ENCODE measurements at places on chromosomes 5 and 9.
A peak's percentile ranks its signal among the peaks of the same experiment; 100 is the strongest.

DNA sequence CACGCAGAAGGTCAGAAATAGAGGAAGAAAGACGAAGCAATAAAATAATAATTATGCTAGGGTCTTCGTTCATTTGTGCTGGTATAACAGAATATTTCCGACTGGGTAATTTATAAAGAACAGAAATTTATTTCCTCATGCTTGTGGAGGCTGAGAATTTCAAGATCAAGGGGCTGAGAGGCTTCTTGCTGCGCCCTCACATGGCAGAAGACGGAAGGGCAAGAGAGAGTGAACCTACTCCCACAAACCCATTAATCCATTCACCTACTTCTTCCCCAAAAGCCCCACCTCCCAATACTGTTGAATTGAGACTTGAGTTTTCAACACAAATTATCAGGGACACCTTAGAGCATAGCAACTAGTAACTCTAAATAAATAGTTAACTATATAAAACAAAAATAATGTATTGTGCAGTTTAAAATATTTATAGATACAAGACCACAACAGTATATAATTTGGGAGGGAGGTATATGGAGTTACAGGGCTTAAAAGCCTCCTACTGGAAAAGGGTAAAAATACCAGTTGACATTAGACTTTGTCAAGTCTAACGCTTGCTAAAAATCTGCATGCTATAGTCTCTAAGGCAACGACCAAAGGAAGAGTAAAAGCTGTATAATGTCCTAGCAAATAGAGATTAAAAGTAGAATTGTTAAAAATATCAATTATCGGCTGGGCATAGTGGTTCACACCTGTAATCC lies 40.3 kb upstream of the NAA35 start:
- DNase-seq = no peak

- DNase-seq = no peak
Observed at GRCh38 chr9:75889977-75890471, 449 bp upstream of the PCSK5 start.

DNA sequence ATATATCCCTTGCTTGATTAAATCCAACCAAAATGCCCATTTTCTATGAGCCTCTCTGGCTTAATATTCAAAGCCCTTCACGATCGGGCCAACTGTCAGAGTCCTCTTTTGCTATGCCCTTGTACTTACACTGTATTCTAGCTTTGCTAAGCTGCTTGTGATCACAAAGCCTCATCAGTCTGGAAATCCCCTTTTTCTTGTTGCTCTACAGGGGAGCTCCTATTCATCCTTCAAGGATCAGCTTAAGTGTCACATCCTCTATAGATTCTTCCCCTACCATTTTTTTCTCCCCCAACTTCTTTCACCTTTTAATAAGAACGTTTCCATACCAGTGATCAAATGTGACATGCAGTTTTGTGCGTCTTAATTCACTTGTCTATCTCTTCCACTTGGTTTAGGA lies 450.4 kb upstream of the CHD1 start:
- no peak for DNase-seq

- DNase-seq = no peak
Observed at GRCh38 chr5:129410488-129410887, 49.6 kb upstream of the ADAMTS19 start.

DNA sequence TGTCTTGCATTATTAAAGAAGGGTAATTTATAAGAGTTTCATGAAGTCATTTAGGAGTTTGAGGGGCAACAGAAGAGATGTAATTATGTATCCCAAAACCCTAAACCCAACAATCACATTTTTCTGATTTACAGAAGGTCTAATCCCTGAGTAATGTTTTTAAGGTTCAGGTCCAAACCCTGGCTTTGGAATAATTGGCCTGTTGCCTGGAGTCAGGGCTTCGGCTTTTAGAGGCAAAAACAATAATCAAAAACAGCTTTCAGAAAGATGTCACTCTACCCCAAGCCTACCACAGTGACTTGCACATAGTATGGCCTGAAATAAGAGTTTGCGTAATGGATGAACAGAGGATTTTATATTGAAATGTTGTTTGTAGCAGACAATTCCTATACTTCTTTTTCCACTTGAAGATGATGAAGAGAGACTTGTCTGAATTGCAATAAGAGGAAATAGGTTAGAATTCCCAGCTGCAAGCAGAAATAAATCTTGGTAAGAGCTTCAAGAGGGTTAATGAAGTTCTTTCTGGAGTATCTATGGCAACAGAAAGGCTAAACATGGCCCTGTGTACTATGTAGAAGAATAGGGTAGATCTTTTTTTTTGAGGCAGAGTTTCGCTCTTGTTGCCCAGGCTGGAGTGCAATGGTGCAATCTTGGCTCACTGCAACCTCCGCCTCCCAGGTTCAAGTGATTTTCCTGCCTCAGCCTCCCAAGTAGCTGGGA lies 152.0 kb downstream of the GPBP1 start:
- no peak for DNase-seq

DNA sequence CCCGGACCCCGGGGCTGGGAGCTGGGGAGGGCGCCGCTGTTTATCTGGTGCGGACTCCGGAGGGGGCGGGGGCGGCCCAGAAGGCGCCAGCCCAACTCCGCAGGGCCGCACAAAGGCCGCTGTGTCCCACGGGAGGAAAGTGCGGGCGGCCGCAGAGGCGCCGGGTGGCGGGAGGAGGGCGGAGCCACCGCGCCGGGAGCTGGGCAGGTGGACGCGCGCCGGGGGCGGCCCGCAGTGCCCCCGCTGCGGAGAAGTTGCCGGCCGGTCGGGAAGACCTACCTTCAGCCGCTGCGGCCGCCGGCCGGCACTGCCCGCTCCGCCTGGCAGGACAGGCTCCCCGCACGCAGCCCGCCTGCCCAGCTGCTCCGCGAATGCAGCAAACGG lies 43.6 kb downstream of the NACC2 start:
- DNase-seq = no peak

DNA sequence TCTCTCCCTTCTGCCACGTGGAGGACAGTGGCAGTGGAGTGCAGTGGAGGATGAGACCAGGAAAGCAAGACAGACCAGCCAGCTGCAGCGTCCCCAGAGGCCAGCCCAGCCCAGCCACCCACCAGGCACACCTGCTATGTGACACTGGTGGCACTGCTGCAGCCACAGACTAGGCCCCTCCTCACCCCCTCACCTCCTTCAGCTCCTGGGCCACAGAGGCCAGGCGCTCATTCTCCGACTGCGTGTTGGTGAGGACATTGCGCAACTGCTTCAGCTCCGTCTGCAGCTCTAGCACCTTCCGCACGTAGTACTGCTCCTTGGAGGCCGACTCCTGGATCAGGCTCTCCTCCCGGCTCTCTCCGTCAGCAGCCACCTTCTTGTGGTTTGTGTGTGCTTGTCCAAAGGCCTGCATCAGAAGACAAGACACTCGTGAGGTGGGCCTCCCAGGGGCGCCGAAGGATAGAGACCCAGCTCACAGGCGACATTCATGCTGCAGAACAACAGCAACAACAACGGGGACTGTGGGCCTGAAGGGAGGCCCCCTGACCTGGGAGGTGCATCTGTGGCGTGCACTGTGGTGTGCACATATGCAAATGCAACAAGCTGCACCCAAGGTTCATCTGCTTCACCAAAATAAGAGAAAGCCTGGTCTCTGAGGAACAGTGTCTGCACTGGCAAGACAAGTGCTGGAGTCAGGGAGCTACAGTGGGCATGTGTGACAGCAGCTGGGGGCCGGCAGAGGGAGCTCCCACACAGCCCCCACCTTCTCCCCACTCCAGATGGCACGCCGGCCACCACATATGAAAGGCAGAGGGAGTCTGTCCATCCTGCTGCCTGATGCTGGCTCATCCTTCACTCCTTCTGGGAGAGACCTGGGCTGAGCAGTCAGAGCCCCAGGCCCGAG lies 35.5 kb downstream of the BICD2 start:
- DNase-seq = no peak

DNA sequence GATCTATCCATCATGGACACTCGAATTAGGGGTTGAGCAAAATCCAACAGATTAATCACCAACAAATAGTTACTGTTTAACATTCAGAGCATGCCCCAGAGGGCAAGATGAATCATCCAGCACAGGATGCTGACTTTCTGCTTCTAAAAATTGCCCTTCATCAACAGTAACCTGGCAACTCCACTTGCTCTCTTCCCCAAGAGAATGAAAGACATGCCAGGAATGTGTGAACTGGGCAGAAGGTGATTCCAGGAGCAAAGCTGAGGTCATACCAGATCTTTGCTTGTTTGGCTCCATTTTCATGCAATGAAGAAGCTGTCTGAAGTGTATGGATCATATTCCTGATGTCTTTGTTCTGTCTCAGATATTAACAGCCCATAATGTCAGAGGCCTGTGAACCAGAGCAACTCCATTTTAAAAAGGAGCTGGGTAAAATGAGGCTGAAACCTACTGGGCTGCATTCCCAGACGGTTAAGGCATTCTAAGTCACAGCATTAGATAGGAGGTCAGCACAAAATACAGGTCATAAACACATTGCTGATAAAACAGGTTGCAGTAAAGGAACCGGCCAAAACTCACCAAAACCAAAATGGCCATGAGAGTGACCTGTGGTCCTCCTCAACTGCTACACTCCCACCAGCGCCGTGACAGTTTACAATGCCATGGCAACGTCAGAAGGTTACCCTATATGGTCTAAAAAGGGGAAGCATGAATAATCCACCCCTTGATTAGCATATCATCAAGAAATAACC lies 2.5 kb upstream of the ZNF367 start:
- peak; percentile 33 for DNase-seq

DNA sequence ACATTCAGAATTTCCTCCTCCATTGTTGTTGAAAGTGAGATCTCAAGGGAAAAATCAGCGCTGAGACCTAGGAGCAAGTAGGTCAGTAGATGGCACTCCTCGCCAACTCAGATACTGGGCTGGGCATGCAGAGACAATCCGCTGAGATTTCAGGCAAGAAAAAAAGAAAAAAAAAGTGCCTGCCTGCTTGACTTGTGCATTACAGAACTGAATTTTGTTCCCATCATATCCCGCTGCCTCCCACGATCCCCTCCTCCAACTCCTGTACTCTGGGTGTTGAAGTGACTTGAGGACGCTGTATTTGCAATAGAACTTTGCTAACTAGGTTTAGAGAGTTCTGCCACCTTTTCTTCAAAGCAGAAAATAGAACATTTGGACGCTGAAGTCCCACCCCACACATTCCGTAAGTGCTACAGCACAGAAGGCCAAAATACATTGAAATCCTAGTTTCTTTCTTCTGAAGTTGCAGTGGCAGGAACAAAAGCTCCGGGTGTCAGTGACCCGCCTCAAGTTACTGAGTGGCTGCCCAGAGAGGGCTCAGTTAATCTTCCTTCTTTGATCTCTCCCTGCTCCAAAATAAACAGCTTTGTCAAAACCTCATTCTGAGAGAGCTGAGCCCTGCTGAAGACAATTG lies 265.8 kb downstream of the MLLT3 start:
- DNase-seq = no peak
